ENCODE measurements at places on chromosomes 6 and 20. TPM values are rescaled to one million over a fixed set of nuclear protein-coding genes. Genes with fewer than 3 reads are reported as not detected.
A peak's percentile ranks its signal among the peaks of the same experiment; 100 is the strongest.

- H3K27ac ChIP-seq: no peak overlapping the region
- no peaks in the 10 kb centered on the region for H3K27me3 ChIP-seq
- no peak for DNase-seq
- no peak overlapping the region for H3K4me3 ChIP-seq
- H3K4me1 ChIP-seq: no peaks in the 10 kb centered on the region
These were observed 366.1 kb upstream of the SOX4 start for GRCh38 chr6:21227486-21227885.

- no peaks in the 10 kb centered on the region for H3K27me3 ChIP-seq
- H3K36me3 ChIP-seq: peaks cover 18% of the 10 kb centered on the region
- peaks cover 40% of the 10 kb centered on the region for H3K4me1 ChIP-seq
- DNase-seq: no peak
These were observed 2.8 kb upstream of the ASF1A start for GRCh38 chr6:118890997-118891790.

GRCh38 chr6:165807249-165807960 is 144.4 kb upstream of the PDE10A start:
- H3K36me3 ChIP-seq: no peaks in the 10 kb centered on the region
- H3K4me3 ChIP-seq: no peak overlapping the region

- no peaks in the 10 kb centered on the region for H3K36me3 ChIP-seq
- H3K27me3 ChIP-seq: peaks cover 2% of the 10 kb centered on the region
- H3K27ac ChIP-seq: peak overlapping the region; percentile 65
- no peak overlapping the region for H3K4me3 ChIP-seq
- peak; percentile 62 for DNase-seq
- H3K4me1 ChIP-seq: peaks cover 38% of the 10 kb centered on the region
These were observed 40.5 kb downstream of the HLA-F start for GRCh38 chr6:29763491-29764289.

- no peaks in the 10 kb centered on the region for H3K27me3 ChIP-seq
- no peak overlapping the region for H3K27ac ChIP-seq
- H3K36me3 ChIP-seq: no peaks in the 10 kb centered on the region
- no peak for DNase-seq
- no peak overlapping the region for H3K4me3 ChIP-seq
- no peaks in the 10 kb centered on the region for H3K4me1 ChIP-seq
These were observed 166.8 kb upstream of the GRIK2 start for GRCh38 chr6:101226677-101227135.

GRCh38 chr6:1923449-1923848 is 313.7 kb downstream of the FOXC1 start:
- H3K4me1 ChIP-seq: no peaks in the 10 kb centered on the region
- no peak overlapping the region for H3K4me3 ChIP-seq
- H3K27me3 ChIP-seq: no peaks in the 10 kb centered on the region
- peaks cover 7% of the 10 kb centered on the region for H3K36me3 ChIP-seq
- no peak for DNase-seq

DNA sequence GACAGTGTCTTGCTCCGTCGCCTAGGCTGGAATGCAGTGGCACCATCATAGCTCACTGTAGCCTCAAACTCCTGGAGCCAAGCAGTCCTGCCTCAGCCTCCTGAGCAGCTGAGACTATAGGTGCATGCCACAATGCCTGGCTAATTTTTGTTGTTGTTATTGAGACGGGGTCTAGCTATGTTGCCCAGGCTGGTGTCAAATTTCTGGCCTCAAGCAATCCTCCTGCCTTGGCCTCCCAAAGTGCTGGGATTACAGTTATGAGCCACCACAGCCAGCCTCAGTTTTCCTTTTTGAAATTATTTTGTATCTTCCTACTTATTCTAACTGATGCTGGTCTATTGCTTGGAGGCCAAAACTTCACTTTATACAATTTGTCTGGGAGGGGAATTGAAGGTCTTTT is 436.1 kb downstream of the UTRN start:
- H3K4me3 ChIP-seq: no peak overlapping the region
- no peaks in the 10 kb centered on the region for H3K27me3 ChIP-seq
- no peak for DNase-seq
- H3K36me3 ChIP-seq: peaks cover 28% of the 10 kb centered on the region
- peaks cover 30% of the 10 kb centered on the region for H3K4me1 ChIP-seq

DNA sequence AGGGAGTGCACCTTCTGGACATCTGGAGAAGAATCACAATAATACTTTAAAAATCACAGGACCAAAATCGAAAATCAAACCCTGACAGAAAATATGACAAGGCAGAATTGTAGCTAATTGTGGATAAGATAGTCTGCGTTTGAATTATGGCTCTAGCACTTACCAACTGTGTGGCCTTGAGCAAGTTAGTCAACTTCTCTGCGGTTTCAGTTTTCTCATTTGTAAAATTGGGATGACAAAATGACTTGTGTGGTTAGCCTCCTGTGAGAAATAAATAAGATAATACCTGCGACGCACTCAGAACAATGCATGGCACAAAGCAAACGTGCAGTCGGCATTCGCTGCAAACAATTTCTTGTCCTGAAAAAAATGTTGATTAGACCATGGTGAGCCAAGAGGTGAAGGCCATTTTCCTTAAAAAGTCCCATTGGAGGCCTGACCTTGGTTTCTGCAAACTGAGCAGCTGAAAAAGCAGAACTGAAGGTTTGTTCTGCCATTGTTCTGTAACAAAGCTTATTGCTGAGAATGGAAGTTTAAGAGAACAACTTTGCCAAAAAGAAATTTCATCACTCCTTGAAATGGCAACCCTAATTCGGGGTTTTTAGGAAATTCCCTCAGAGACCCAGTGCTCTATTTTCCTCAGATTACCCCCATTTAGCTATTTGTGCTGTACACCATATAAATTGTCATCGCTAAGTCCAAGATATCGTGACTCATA is 266.3 kb downstream of the ERMARD start:
- no peaks in the 10 kb centered on the region for H3K36me3 ChIP-seq
- H3K27me3 ChIP-seq: peaks cover 31% of the 10 kb centered on the region
- no peak overlapping the region for H3K27ac ChIP-seq
- no peak for DNase-seq
- no peak overlapping the region for H3K4me3 ChIP-seq

DNA sequence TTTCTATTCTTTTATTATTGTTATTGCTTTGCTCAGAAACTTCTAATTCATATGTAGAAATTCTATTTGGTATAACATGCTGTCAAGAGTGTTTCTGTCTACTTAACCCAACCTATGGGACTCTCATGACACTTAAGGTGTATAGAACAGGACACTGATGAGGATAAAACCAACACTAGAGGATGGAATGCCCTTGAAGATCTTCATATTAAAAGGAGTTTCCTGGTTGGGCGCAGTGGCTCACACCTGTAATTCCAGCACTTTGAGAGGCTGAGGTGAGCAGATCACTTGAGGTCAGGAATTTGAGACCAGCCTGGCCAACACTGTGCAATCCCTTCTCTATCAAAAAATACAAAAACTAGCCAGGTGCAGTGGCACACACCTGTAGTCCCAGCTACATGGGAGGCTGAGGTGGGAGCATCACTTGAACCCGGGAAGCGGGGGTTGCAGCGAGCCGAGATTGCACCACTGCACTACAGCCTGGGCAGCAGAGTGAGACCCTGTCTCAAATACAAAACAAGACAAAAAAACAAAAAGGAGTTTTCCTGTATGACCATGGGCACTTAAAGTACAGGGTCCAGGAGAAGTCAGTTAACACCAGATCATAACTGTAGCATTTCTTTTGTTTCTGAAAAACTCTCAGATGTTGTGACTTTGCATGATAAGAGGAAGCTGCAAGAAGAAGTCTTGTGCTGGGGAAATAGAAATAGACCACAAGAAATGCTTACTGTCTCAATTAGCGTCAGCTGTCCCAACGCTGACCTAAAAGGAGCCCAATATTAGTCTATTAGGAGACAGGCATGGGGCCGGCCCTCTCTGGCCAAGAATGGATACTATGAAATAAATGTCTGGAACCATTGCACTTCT is 38.9 kb upstream of the CD2AP start:
- no peaks in the 10 kb centered on the region for H3K36me3 ChIP-seq
- no peak for DNase-seq
- H3K27me3 ChIP-seq: peaks cover 9% of the 10 kb centered on the region
- H3K4me3 ChIP-seq: no peak overlapping the region
- H3K27ac ChIP-seq: no peak overlapping the region

GRCh38 chr6:163837691-163838431 is 423.3 kb downstream of the QKI start:
- H3K27me3 ChIP-seq: no peaks in the 10 kb centered on the region
- H3K27ac ChIP-seq: no peak overlapping the region
- no peaks in the 10 kb centered on the region for H3K36me3 ChIP-seq
- no peaks in the 10 kb centered on the region for H3K4me1 ChIP-seq
- DNase-seq: no peak
- no peak overlapping the region for H3K4me3 ChIP-seq

DNA sequence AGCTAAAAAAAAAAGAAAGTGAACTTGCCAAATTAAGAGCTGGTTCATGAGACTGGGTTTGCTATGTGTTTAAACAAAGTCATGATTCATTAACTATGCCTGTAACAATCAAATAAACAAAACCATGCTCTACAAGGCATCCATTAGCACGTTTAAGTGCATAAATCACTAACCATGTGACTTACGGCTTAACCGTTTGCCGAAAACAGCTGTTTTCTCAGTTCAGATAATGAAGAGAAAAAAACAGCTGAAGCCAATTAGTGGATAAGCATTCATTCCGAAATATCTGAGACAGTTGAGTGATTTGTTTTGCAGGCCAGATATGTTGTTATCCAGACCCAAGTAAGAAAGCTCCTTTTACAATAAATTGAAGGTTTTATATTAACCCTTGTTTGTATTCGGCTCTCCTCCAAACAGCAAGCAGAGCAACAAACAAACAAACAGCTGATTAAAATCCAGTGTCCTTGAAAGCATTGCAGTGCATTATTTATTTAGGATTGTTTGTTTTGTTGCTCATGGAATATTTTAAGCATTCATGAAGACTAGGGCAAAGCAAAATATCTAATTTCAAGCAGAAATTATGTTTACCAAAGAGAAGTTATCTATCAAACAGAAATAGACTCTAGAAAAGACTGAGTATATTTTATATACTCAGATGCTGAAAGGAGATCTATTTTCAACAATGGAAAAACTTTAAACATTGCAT is 343.5 kb downstream of the RFPL4B start:
- H3K36me3 ChIP-seq: no peaks in the 10 kb centered on the region
- no peaks in the 10 kb centered on the region for H3K4me1 ChIP-seq
- no peaks in the 10 kb centered on the region for H3K27me3 ChIP-seq

DNA sequence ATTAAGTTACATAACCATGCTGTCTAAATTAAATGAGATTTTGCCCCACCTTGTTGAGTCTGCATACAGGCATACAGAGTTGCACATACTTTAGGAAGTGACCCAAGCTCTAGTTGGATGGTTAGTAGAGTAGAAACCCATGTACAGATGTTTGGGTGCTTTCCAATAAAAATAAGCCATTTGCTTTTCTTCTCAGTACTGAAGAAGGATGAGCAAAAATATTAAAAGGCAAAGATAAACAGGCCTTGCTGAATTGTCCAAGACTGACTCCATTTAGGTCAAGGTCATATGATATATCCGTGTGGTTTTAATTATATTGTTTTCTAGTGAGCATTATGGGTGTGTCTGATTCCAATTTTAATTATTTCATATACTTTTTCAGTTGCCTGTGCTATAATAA is 589.4 kb downstream of the RFPL4B start:
- no peak overlapping the region for H3K27ac ChIP-seq
- DNase-seq: no peak
- no peaks in the 10 kb centered on the region for H3K27me3 ChIP-seq
- no peaks in the 10 kb centered on the region for H3K36me3 ChIP-seq
- H3K4me1 ChIP-seq: no peaks in the 10 kb centered on the region
- H3K4me3 ChIP-seq: no peak overlapping the region

DNA sequence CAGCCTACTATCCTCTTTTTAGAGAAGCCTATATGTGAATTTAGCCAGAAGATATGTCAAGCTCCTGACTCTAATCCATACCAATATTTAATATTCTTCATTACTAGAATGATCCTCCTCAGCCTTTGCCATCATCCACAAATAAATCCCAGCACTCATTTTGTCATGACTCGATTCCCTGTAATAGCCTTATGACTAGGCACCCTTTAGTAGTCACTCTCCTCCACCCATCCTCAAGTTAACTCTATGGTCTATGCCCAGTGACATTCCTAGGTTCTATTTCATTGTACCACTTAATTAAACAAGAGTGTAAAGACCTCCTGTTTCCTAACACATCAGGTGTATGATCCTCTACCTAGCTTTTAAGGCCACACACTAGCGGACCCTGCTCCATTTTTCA is 450.4 kb upstream of the CITED2 start:
- H3K27ac ChIP-seq: no peak overlapping the region
- H3K36me3 ChIP-seq: no peaks in the 10 kb centered on the region
- DNase-seq: no peak
- peaks cover 2% of the 10 kb centered on the region for H3K27me3 ChIP-seq
- no peaks in the 10 kb centered on the region for H3K4me1 ChIP-seq

DNA sequence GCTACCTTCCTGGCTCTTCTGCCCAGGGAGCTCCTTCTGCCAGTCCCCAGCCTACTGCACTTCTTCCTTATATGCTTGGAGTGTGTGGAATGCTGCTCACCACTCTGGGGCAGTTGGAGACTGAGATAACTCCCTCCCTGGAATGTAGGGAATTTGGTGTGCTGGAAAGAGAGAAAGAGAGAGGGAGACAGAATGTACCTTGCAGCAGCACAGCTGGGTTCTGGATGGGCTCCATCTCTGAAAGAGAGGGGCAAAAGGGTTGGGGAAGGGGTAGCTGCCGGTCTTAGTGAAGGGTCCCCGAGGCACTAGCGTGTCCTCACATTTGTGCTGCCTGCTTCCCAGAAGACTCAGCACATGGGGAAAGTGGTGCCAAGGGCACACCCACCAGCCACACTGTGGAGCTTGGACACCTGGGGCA is 40.2 kb upstream of the DDR1 start:
- H3K36me3 ChIP-seq: no peaks in the 10 kb centered on the region
- no peak overlapping the region for H3K4me3 ChIP-seq
- H3K27me3 ChIP-seq: no peaks in the 10 kb centered on the region
- H3K27ac ChIP-seq: no peak overlapping the region
- DNase-seq: no peak
- peaks cover 21% of the 10 kb centered on the region for H3K4me1 ChIP-seq

Gene BAG2
- 13.1 TPM for total RNA-seq

Gene RAMACL
- total RNA-seq: 0.14 TPM

Gene HLA-G
- 1.2 TPM for total RNA-seq

Gene KAT14
- total RNA-seq: 16.8 TPM

Gene PTK6
- total RNA-seq: 0.35 TPM

Gene SMOC2
- not detected for total RNA-seq

Gene KHDRBS2
- not detected for total RNA-seq

Gene DOP1A
- 5.6 TPM for total RNA-seq

Gene SLC22A7
- total RNA-seq: not detected

Gene PI16
- total RNA-seq: not detected

Gene SNX3
- total RNA-seq: 75.1 TPM
